ENCODE measurements at places on chromosomes 7 and 10. TPM values are rescaled to one million over a fixed set of nuclear protein-coding genes. Genes with fewer than 3 reads are reported as not detected.

Gene GTF2IRD1
- 18.6 TPM for total RNA-seq

GRCh38 chr7:27834179-27834921 is 94.4 kb downstream of the TAX1BP1 start:
- H3K27me3 ChIP-seq, result no peaks in the 10 kb centered on the region
- H3K36me3 ChIP-seq, result peaks cover 29% of the 10 kb centered on the region
- no peak overlapping the region for H3K4me3 ChIP-seq
- no peaks in the 10 kb centered on the region for H3K4me1 ChIP-seq

GRCh38 chr10:88791924-88792323 is 10.6 kb upstream of the LIPM start:
- peaks cover 32% of the 10 kb centered on the region for H3K4me1 ChIP-seq
- H3K4me3 ChIP-seq, result no peak overlapping the region
- no peak overlapping the region for H3K27ac ChIP-seq
- H3K36me3 ChIP-seq, result no peaks in the 10 kb centered on the region

GRCh38 chr7:46291601-46292150 is 370.6 kb upstream of the IGFBP3 start:
- peak; percentile 60 for DNase-seq
- peak overlapping the region; percentile 89 for H3K27ac ChIP-seq
- H3K4me1 ChIP-seq, result peaks cover 44% of the 10 kb centered on the region
- H3K27me3 ChIP-seq, result no peaks in the 10 kb centered on the region
- H3K36me3 ChIP-seq, result no peaks in the 10 kb centered on the region
- peak overlapping the region; percentile 44 for H3K4me3 ChIP-seq

Gene TRIM74
- total RNA-seq, result not detected

DNA sequence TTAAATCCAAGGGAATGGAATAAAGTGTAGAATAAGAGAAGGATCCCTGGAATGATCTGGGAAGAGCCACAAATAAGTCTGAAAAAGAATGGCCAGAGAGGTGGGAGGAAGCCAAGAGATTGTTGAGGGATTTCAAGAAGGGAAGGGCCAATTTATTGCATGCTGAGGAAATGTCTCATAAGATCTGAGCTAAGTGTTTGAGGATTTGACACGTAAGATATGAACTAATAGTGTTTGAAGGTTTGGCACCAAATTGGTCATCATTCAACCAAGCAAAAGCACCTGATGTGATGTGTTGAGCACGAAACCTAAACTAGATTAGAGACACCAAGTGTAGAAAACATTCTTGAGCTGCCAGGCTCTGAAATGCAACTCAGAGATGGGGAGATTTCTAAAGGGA is 97.9 kb downstream of the TSPAN12 start:
- H3K27me3 ChIP-seq, result no peaks in the 10 kb centered on the region
- no peak for DNase-seq
- H3K36me3 ChIP-seq, result no peaks in the 10 kb centered on the region
- no peak overlapping the region for H3K27ac ChIP-seq
- H3K4me1 ChIP-seq, result no peaks in the 10 kb centered on the region
- no peak overlapping the region for H3K4me3 ChIP-seq

DNA sequence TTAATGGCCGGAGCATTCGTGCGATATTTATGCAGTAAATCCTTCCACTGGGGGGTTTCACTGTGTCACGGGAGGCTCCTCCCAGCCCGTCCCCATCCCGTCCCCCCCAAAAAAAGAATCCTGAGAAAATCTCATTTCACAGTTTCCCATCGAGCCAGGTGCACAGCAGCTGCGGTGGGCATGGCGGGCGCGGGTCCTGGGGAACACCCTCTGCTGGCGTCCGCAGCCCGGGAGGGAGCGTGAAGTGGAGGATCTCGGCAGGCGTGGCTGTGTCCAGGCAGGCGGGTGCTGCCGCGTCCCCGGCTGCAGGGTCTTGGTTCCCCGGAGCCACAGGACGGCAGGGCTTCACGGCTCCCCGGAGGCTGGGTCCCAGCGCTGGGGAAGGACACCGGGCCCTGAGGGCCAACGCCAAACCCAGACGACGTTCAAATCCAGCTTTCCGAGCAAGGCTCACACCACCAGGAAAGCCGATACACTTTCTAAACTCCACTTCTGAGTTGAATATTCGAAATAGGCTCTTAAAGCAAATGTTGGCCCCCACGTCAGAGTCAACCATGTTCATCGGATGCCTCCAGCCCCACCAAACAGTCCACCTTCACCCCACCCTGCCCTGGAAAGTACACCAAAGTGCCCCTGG is 55.7 kb downstream of the PDGFA start:
- H3K36me3 ChIP-seq, result no peaks in the 10 kb centered on the region
- no peak for DNase-seq
- H3K27ac ChIP-seq, result no peak overlapping the region
- peaks cover 36% of the 10 kb centered on the region for H3K4me1 ChIP-seq
- no peaks in the 10 kb centered on the region for H3K27me3 ChIP-seq

DNA sequence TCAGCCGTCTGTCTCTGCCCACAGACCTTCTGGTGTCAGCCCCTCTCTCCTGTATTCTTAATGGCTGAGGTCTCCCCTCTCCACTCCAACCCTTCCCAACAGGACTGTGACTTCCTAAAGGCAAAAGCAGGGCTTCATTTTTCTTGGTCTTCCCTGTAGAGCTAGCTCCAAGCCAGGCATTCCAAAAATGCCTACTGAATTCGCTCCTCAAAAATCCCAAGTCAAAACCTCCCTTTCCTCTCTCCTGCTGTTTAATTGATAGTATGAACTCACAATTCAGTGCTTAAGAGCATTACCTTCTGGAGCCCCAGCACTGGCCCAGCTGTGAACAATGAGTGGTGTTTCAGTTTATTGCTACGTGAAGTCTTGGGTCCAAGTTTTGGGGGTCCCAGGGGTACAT is 628.4 kb downstream of the PARD3 start:
- H3K4me1 ChIP-seq, result no peaks in the 10 kb centered on the region
- H3K27ac ChIP-seq, result no peak overlapping the region
- H3K36me3 ChIP-seq, result no peaks in the 10 kb centered on the region
- H3K4me3 ChIP-seq, result no peak overlapping the region
- H3K27me3 ChIP-seq, result no peaks in the 10 kb centered on the region

Gene NUTM2B
- 0.88 TPM for total RNA-seq

DNA sequence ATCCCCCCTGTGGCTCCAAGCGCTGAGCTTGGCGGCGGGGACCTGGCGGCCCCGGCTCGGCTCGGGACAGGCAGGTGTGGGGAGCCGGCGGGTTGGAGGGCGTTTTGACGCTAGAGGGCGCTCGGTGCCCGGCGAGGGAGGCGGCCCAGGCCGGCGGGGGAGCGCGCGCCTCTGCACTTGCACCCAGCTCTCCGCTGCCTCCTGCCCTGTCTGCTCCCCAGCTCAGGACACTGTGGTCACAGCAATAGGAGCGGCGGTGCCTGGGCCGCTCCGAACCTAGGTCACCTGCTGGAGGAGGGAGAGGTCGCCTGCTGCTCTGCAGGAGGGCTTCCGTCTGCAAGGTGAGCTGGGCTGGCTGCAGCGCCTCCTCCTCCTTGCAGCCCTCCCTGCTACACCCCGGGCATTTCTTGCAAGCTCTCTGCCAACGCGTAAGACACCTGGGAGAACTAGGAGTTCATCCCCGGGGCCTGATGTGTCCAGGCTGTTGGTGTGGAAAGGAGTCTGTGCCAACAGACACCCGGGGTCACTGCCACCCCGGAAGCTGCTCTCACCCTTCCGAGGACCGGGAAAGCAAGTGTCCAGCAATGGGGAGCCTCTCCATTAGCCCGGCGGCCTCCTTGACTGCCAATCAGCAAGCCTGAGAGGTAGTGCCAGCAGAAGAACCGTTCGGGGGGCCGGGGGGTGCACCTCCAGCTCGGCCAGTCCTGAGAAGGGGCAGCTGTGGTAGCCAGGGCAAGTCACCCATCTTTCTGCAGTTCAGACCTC is 620.4 kb downstream of the GALNT17 start:
- no peaks in the 10 kb centered on the region for H3K36me3 ChIP-seq
- no peak overlapping the region for H3K4me3 ChIP-seq
- H3K27ac ChIP-seq, result no peak overlapping the region
- DNase-seq, result peak; percentile 91
- H3K4me1 ChIP-seq, result no peaks in the 10 kb centered on the region
- H3K27me3 ChIP-seq, result no peaks in the 10 kb centered on the region

GRCh38 chr10:31961277-31962074 is 32.8 kb upstream of the ARHGAP12 start:
- H3K27ac ChIP-seq, result peak overlapping the region; percentile 6
- H3K4me3 ChIP-seq, result peak overlapping the region; percentile 3
- no peaks in the 10 kb centered on the region for H3K36me3 ChIP-seq
- peak; percentile 67 for DNase-seq

Gene TPK1
- total RNA-seq, result 9.4 TPM

Gene EPHB4
- 47.0 TPM for total RNA-seq

- H3K27me3 ChIP-seq, result no peaks in the 10 kb centered on the region
- H3K36me3 ChIP-seq, result no peaks in the 10 kb centered on the region
These were observed 145.3 kb downstream of the CELF2 start for GRCh38 chr10:11162828-11163599.

Gene ARMC3
- under 0.01 TPM for total RNA-seq
